ENCODE measurements at places on chromosomes 12 and 14.
A peak's percentile ranks its signal among the peaks of the same experiment; 100 is the strongest.

- H3K4me3 ChIP-seq: no peak overlapping the region
- no peaks in the 10 kb centered on the region for H3K36me3 ChIP-seq
- H3K4me1 ChIP-seq: no peaks in the 10 kb centered on the region
Observed at GRCh38 chr14:40903709-40904108, 703.0 kb upstream of the LRFN5 start.

GRCh38 chr14:41549821-41550607 lies 56.7 kb upstream of the LRFN5 start:
- no peak overlapping the region for H3K27ac ChIP-seq
- no peak overlapping the region for H3K4me3 ChIP-seq
- no peaks in the 10 kb centered on the region for H3K36me3 ChIP-seq
- H3K27me3 ChIP-seq: no peaks in the 10 kb centered on the region

DNA sequence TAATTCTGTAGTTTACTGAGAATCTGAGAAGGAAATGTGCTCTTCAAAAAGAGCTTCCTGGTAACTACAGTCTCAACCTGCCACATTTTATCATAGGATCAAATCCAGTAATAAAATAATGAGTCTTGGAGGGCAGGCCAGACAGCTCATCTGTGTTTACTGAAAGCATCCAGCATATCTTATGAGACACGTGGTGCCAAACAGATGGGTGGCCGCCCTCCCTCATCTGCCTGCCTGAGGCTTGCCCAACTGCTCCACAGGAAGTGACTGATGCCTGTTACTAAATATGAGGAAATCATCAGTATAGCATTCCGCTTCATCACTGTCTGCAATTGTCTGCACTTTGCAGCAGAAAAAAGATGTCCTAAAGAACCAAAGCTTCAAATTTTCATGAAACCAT lies 13.5 kb downstream of the DHRS7 start:
- H3K27ac ChIP-seq: peak overlapping the region; percentile 68
- H3K4me1 ChIP-seq: peaks cover 43% of the 10 kb centered on the region
- peaks cover 72% of the 10 kb centered on the region for H3K36me3 ChIP-seq

DNA sequence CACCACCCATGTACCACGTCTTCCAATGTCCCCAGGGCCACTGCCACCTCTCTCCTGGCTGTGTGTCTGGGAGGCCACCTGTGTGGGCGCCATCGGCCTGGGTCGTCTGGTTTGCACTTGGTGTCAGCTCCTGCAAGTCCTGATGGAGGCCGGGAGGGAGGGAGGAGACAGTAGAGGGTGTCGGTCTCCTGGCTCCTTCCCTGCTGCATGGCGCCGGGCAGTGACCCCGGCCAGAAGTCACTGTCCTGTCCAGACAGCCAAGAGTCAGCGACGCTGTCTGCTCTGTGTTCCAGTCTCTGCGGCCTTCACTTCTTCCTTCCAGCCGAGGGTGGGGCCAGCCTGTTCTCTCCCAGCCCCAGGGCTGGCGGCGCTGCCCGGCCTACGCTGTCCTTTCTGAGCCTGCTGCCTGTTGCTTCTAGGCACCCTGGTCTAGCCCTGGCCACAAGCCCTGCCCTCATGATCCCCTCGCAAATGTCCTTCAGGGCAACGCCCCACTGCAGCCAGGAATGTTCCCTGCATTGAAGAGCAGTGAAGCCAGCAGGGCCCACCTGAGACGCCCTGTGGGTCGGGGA lies 13.0 kb upstream of the LBHD2 start:
- H3K27ac ChIP-seq: no peak overlapping the region
- H3K27me3 ChIP-seq: peaks cover 5% of the 10 kb centered on the region

- H3K27me3 ChIP-seq: peaks cover 9% of the 10 kb centered on the region
- no peaks in the 10 kb centered on the region for H3K36me3 ChIP-seq
- H3K4me1 ChIP-seq: no peaks in the 10 kb centered on the region
- no peak for DNase-seq
- H3K4me3 ChIP-seq: no peak overlapping the region
Observed at GRCh38 chr14:70094631-70095030, 94.1 kb downstream of the SLC8A3 start.

DNA sequence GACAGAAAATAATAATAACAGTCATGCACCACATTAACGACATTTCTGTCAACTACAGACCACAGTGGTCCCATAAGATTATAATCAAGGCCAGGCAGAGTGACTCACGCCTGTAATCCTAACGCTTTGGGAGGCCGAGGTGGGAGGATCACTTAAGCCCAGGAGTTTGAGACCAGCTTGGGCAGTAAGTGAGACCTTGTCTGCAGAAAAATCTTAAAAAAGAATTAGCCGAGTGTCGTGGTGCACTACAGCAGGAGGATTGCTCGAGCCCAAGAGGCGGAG lies 8.6 kb downstream of the NAB2 start:
- H3K27ac ChIP-seq: no peak overlapping the region
- peaks cover 67% of the 10 kb centered on the region for H3K36me3 ChIP-seq
- DNase-seq: no peak
- H3K4me3 ChIP-seq: no peak overlapping the region

DNA sequence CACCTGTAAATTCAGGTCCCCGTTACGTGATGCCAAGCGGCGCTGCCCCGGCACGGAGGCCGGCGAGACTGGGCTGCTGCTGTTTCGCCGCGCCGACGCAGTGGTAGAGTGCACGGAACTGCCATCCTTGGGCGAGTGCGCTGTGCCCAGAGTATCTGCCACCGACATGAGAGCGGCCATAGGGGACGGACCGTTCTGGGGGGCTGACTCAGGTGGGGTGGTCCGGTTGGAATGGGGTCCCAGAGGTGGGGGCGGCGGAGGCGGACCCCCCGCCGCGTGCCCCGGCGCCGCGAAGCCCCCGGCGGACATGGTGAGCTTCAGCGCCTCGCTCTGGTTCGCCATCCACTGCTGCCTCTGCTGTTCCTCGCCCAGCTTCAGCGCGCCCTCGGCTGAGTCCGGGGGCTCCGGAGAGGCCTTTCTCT lies 2.8 kb downstream of the IRF2BPL start:
- H3K36me3 ChIP-seq: peaks cover 48% of the 10 kb centered on the region
- H3K27me3 ChIP-seq: no peaks in the 10 kb centered on the region
- peaks cover 59% of the 10 kb centered on the region for H3K4me1 ChIP-seq
- DNase-seq: no peak
- no peak overlapping the region for H3K27ac ChIP-seq
- peak overlapping the region; percentile 54 for H3K4me3 ChIP-seq

GRCh38 chr14:63286071-63286470 lies 32.7 kb downstream of the GPHB5 start:
- no peak overlapping the region for H3K27ac ChIP-seq
- DNase-seq: no peak
- H3K4me3 ChIP-seq: no peak overlapping the region

- H3K4me3 ChIP-seq: peak overlapping the region; percentile 83
- peak overlapping the region; percentile 95 for H3K27ac ChIP-seq
- peaks cover 15% of the 10 kb centered on the region for H3K36me3 ChIP-seq
- H3K27me3 ChIP-seq: no peaks in the 10 kb centered on the region
- DNase-seq: peak; percentile 72
Observed at GRCh38 chr12:11653215-11653753, 3.8 kb downstream of the ETV6 start.

GRCh38 chr12:98868076-98868475 lies 223.0 kb downstream of the APAF1 start:
- H3K4me1 ChIP-seq: peaks cover 4% of the 10 kb centered on the region
- no peak for DNase-seq
- peaks cover 3% of the 10 kb centered on the region for H3K27me3 ChIP-seq

DNA sequence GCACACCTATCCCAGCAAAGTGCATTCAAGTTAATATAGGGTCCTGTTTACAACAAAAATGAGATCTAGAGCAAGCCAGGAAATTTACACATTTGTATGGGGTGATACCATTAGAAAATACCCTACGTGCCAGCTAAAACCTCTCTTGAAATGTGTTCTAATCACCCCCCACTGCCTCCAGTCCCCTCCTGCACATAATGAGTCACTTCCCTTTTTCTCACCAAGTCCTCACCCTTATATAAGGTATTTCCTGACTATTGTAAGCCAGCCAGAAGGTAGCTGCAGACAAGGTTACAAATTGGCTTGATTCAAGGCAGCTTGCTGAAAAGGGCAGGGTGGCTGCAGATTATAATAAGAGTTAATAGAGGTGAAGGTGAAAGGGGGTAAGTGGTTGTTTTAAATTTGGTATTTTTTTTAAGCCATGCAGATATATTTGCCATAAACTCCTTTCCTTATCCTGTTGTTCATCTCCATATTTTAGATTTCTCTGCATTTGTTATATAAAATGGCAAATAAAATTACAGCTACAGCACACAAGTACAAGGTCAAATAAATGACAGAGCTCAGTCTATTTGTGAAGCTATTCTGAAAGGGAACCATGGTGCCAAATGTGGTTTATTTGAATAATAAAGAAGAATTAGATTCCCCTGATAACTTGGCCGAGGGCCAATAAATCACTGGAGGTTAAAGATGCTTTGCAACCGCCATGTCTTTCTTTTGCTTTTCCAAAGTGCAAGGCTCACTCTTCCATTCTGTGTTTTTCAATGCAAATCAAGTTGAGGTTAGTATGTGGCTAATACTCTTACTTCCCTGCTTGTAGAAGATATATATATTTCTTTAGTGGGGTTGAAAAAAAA lies 385.9 kb downstream of the EGLN3 start:
- DNase-seq: no peak
- H3K27me3 ChIP-seq: no peaks in the 10 kb centered on the region
- H3K4me3 ChIP-seq: no peak overlapping the region
- no peak overlapping the region for H3K27ac ChIP-seq
- H3K36me3 ChIP-seq: no peaks in the 10 kb centered on the region

- peaks cover 4% of the 10 kb centered on the region for H3K27me3 ChIP-seq
- peak overlapping the region; percentile 99 for H3K27ac ChIP-seq
- H3K4me3 ChIP-seq: peak overlapping the region; percentile 99
- H3K36me3 ChIP-seq: peaks cover 53% of the 10 kb centered on the region
- peaks cover 55% of the 10 kb centered on the region for H3K4me1 ChIP-seq
- DNase-seq: no peak
Observed at GRCh38 chr12:66304296-66304900, 2.1 kb downstream of the HELB start.

GRCh38 chr14:96224480-96225096 lies 19.9 kb downstream of the BDKRB2 start:
- no peak overlapping the region for H3K4me3 ChIP-seq
- no peaks in the 10 kb centered on the region for H3K4me1 ChIP-seq
- H3K27ac ChIP-seq: no peak overlapping the region
- H3K27me3 ChIP-seq: peaks cover 3% of the 10 kb centered on the region

DNA sequence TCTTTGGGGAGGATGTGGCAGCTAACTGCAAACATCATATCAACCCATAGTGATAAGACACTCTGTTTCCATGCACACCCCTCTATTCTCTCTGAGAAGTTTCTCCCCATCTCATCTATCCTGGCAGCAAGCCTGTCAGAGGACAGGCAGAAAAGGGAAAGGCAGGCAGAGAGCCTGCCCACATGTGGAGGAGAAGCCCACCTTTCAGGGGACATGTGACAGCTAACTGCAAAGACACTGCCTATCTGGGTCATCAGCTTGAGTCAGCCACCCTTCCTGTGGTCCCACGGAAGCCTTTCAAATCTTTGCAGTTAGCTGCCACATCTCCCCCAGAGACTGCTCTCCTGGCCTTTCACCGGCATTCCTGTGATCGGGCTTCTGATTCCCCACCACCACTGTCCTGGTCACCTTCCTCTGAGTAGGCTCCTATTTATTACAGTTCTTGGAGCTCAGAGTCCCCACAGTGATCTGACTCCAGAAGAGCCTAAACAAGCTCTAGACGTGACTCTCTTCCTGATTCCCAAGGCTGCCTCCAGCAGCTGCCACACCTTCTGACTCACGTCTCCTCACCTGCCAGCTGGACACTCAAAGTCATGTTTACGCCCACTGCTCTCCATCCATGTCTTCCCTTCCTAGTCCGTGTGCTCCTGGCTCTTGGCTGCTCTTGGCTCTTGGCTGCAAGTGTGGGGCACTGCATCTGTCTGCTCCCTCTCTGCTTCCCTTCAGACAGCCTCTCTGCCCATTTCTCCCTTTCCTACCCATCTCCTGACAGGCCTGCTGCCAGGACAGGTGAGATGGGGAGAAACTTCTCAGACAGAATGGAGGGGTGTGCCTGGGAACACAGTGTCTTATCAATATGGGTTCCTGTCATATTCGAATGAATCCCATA lies 7.5 kb upstream of the KRT1 start:
- peaks cover 29% of the 10 kb centered on the region for H3K4me1 ChIP-seq
- DNase-seq: no peak
- no peak overlapping the region for H3K4me3 ChIP-seq
- H3K27ac ChIP-seq: no peak overlapping the region

- no peak for DNase-seq
- H3K27me3 ChIP-seq: no peaks in the 10 kb centered on the region
- peaks cover 9% of the 10 kb centered on the region for H3K4me1 ChIP-seq
Observed at GRCh38 chr12:109763201-109763841, 49.7 kb downstream of the FAM222A start.
